ENCODE measurements at places on chromosomes 1 and 21. TPM values are rescaled to one million over a fixed set of nuclear protein-coding genes. Genes with fewer than 3 reads are reported as not detected.

DNA sequence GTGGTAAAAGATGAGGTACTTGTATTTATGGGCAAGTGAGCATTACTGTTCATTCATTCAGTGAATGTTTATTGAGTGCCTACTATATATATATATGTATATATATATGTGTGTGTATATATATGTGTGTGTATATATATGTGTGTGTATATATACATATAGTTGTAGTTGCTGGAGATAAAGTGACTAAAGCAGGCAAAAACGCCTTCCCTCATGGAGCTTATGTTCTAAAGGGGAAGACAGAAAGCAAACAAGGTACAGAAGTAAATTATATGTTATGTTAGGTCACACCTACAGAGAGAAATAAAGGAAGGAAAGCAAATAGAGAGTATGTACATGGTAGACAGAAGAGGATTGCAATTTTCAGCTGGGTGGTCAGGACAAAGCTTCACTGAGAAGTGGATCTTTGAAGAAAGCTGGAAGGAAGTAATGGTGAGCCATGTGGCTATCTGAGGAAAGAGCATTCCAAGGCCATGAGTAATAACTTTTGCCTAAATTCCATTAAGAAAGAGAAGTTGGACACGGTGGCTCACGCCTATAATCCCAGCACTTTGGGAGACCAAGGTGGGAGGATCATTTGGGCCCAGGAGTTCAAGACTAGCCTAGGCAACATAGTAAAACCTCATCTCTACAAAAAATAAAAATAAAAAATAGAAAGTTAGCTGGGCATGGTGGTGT lies 33.5 kb upstream of the KLF17 start:
- DNase-seq, result peak; percentile 89

- no peak for DNase-seq
Measured at GRCh38 chr1:117933769-117934168, 4.2 kb downstream of the WDR3 start.

DNA sequence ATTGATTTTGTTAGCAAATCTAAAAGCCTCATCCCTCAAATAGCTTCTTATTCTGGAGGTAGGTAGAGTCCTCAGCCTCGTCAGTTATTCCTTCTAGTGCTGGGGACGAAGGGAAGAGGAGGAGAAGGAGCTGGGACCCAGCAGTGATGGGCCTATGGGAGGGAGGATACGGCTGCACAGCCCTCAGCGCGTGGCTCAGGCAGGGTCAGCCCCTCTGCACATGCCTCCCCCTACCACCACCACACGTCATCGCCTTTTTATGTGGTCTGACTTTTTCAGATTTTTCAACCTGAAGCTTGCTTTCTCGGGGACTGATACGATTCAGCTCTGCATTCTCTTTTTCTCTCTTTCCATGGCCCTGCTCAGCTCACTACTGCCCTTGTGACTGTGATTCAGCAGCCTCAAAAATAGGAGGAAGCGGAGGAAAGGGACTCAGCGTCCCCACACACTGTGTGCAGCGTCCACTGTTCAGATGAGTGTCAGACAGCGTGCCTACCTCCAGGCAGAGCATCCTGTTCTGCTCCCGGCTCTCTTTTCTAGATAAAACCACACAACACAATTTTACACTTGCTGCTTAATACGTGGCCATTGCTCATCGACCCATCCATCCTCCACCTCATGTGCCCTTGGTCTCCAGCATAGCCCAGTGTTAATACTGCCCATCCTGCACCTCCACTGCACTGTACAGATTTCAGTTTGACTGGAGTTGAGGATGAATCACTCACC lies 827 bp downstream of the OR2B11 start:
- DNase-seq, result no peak

KCNE2 gene
- not detected for total RNA-seq
